Stimulated activated naive CD4-positive, alpha-beta T cell treated with Interleukin-2 at 50 U/mL for 16 hours (primary cell): ENCODE measurements at places on chromosomes 4 and X.

DNA sequence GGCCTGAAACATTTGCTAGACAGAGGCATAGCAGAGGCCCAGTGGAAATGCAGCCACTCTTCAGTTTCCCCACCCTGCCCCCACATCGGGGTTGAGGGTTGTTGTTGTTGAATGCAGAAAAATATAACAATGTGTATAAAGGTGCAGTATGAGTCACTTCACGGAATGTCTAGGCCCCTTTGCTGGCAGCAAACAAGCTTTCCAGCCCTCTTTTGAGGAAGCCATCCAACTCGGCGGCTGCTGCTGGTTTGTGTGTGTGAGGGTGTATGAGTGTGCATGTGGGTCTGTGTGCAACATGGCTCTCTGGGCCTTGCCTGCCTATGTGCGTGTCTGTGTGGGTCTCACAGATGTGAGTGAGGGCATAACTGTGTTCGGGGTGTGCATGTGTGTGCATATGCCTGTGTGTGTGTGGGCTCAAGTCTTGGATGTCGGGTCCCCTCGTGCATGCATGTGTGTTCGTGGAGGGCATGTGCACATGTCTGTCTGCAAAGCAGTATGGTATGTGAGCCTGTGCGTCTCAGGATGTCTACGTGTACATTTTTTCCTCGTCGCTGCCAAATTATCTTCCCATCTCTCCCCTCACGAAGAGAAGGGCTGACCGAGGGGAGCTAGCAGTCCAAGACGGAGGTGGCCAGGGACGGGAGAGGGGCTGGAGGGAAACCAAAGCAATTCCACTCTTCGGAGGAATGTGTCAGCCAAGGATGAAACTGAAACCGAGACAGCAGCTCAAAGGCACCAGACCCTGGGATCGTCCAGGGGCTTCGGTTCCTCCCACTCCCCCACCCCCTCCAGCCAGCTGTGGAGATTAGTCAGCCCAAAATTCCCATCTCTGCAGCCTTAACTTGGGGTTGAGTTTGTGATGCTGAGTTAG, 8.4 kb upstream of the ELF4 start:
- peak; percentile 4 for DNase-seq

DNA sequence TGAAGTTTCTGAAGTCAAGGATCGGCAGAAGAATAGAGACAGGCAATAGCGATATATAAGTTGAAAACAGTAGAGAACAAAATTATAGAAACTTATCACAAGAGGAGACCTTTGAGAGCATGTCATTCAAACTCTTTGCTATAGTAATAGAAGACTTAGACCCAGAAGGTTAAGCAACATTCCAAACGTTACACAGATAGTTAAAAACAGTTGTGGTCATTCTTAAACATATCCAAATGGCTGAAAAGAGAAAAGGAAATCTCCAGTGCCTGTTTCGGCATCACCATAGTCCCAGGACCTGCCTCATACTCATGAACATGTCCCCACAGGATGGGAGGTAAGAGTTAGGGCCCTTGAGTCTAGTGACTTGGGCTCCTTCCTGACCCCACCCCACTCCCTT, 258.1 kb upstream of the NOCT start:
- no peak for DNase-seq

DNA sequence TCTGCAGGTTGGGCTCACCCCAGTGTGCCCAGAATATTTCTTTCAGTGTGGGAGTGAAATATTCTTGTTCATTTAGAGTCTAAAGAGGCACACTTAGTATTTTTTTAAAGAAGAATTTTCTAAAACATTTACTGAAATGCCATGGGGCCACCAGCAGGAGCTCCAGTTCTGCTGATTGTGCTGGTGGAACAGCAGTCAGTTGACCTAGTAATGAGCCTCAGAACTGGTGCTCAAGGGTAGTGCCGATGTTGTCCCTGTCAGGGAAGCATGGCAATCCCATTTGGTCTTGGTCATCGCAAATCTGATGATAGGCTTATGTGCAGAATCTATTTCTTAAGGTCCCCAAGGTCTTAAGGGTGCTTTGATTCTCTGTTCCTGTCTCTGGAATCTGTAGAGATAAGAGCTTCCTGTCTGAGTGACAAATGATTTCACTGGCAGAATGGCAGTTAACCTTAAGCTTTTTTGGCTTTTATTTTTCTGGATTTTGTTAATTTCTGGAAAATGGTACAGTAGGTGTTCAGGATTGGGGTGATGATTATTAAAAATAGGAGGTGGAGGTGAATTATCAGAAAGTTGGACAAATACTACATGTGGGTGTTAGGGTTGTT, 31.3 kb downstream of the JADE1 start:
- no peak for DNase-seq

GRCh38 chr4:100106982-100107381, 83.3 kb downstream of the DDIT4L start:
- no peak for DNase-seq

- DNase-seq: no peak
Measured at GRCh38 chr4:3269991-3270611, 21.1 kb downstream of the MSANTD1 start.

DNA sequence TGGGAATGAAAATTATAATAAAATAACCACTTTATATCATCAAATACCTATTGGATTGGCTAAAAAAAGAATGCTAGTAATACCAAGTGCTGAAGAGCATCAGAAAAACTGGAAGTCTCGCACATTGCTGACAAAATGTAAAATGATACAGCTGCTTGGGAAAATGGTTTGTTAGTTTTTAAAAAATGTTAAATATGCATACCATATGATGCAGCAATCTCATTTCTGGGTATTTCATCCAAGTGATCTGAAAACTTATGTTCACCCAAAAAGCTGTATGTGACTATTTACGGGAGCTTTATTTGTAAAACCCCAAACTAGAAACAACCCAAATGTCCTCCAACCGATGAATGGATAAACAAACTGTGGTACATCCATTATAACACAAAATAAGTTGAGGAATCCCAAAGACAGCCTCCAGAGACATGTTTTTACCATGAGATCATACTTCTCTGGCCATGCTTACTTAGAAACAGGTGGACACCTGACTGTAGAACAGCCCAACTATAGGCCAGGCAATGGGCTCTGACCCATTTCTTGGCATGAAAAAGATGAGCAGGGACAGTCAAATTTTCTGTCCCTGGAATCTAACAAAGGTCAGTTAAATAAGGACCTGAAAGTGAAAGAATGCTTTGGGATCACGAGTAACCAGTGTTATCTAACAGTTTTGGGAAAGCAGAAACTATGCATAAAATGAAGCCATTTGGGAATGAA, 47.5 kb upstream of the FAM120C start:
- no peak for DNase-seq

DNA sequence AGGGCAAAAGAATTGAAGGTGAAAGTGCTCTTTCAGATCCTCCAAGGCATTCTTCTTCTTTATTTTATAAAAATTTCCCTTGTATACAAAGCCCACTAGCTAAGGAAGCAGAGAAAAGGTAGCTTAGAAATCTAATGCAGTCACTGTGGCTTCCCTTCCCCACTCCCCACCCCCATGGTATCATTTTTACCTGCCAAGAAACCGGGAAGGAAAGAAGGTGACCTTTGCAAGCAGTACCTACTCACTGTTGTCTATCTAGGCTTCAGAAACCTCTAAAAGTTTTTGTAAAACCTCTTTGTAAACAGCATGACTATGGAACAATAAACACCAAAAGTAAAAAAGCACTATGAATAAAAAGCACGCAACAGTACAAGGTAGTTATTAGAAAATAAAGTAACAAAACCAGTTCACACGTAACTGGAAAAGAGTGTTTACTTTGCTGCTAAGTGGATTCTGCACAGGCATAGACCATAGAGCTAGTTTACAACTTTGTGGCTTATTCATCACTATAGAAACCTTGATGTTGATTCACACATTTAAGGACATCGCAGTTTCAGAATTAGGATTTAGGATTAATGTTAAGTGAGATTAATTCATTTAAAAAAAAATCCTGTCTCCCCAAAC, 109.6 kb upstream of the FTHL17 start:
- no peak for DNase-seq

- DNase-seq: no peak
Measured at GRCh38 chrX:70331161-70331560, 41.3 kb downstream of the KIF4A start.

DNA sequence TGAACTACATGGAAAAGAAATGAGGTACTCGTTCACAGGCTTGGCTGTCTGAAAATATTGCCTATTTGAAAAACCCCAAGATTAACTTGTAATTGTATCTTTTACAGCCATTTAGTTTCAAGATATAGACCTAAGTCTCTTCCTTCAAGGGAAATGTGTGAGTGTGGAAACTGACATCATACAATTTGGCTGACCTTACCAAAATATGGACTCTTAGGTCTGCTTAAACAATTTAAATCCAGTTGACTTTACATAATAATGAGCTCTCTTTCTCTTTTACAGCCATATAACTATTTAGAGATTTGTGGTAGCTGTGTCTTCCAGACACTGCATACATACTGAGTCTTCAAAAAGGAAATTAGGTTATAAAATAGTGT, 186.9 kb downstream of the NR3C2 start:
- no peak for DNase-seq

DNA sequence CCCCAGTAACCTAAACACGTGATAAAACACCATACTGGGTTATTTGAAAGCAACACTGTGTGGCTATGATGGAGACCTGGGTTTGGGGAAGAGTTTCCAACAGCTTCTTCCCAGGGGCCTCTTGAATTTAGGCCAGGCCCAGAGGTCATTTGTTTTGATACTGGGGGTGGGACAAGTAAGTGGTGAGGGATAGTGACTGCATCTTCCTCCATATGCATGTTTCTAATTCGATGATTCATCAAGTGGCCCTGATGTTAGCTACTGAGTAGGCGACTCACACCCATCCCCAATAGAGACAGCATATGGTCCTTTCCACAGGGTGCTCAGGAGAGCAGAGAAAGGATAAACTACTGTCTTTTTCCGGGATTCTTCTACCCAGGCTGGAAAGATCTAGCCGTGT, 2.7 kb downstream of the NDP start:
- DNase-seq: no peak

GRCh38 chrX:19887911-19888879, 795 bp upstream of the SH3KBP1 start:
- peak; percentile 55 for DNase-seq

DNA sequence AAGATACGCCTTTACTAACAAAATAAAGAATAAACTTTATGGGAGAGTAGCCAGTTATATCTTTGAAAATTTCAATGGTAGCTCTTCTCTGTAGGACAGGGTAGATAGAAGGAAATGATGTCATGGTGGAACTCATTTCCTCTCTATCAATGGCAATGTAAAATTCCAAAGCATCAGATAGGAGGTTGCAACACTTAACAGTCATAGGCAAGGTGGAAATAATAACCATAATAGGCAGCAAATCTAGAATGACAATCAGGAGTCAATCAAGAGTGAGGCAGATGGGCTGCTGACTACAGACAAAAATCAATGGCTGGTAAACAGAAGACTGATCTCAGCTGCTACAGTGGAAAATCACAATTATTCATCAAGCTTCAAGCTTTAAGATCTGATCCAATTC, 53.9 kb upstream of the TET2 start:
- DNase-seq: no peak

GRCh38 chrX:40262157-40263013, 164.6 kb upstream of the BCOR start:
- DNase-seq: no peak

- DNase-seq: no peak
Measured at GRCh38 chrX:112672788-112673560, 6.8 kb downstream of the LHFPL1 start.

DNA sequence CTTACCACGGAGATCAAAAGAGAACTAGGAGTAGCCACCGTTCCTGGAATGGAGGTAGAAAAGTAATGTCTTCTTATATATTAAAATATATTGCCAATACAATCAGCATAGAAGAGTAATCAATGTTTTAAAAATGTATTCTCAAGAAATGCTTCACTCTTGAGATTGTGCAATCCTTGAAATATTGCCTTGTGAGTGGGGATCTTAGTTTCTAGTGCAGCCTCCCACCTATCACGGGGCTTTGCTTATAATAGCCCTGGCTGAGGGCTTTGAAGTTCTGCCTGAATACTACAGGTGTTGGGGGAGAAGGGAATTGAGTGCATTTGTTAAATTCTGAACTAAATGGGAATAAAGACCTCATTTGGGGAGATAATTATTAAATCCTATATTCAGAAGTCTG, 55.5 kb downstream of the VGLL1 start:
- DNase-seq: no peak

DNA sequence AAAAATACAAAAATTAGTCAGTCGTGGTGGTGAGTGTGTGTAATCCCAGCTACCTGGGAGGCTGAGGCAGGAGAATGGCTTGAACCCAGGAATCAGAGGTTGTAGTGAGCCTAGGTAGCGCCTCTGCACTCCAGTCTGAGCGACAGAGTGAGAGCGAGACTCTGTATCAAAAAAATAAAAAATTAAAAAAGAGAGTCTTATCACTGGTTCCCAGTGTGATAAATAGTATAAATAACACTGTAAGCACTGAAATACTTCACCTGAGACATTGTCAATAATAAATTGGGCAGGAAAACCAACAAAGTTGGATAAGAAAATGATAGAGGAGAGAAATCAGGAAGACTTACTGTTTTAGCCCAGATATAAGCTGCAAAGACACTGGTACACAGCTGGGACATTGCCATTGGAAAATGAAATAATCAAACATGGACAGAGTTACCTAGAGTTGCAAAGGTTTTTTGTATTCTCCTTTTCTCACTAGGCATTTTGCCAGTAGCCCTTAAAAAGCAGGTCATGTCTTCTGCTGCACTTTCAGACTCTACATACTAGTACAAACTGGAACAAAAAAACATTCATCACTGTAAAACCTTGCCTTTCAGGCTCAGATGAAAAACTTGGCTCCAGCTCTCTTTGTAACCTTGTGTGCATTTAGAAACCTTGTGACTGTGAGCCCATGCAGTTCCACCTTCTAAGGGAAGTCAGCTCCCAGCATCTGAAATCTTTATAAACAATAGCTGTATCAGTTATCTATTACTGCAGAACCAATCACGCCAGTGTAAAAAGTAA, 55.0 kb upstream of the PPP1R2C start:
- DNase-seq: no peak

- DNase-seq: no peak
Measured at GRCh38 chr4:1576304-1576960, 107.7 kb downstream of the FAM53A start.

- no peak for DNase-seq
Measured at GRCh38 chrX:129650183-129650689, 4.5 kb downstream of the APLN start.

DNA sequence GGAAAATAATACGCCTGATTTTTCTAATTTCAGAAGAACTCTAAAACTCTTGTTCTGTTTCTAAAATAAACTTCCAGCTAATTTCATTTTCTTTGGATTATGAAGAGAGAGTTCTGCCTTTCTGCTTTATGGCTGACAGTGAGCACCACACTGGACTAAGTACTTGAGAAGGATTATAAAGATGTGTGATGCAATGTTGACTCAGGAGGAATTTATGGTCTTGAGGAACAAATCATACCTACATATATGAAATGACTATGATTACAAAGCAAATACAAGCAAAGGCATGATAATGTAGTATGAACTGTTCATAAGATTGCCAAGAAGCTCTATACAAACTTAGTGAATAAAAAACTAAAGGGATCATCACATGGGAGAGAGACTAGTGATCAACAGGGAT, 13.0 kb upstream of the SLC25A5 start:
- DNase-seq: no peak
